ENCODE measurements at places on chromosomes 1 and 21.
A peak's percentile ranks its signal among the peaks of the same experiment; 100 is the strongest.

DNA sequence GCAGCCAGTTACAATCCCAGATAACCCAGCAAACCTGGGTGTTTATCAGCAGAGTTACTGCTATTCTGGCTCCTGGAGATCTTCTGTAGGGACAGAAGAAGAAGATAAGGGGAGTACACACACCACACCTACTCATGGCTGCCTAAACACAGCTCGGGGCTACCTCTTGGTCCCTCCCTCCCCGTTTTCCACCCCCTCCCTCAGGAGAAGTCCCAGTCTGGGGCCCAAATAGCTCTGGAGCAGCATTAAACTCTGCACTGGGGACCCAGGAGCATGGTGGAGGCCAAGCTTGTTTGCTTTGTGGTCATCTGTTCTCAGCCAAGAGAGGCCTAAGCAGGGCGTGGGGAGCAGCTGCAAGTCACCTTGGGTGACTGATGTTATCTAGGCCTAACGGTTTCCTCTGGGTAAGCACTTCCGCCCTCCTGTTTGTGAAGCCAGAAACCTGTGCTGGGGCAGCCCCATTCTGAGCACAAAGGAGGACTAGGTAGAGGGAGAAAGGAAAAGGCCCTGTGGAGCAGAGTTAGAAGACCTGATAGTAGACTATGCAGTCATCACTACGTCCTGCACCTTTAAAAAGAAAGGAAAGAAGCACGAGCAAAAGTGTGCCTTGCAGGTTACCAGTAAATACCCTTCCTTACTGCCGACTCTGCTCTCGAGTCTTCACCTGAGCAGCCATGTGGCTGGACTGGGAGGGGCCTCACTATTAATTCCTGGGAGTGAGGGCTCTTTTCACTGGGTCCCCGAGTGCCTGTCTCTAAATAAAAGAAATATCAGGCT is 2.0 kb upstream of the RCSD1 start:
- DNase-seq: peak; percentile 67

DNA sequence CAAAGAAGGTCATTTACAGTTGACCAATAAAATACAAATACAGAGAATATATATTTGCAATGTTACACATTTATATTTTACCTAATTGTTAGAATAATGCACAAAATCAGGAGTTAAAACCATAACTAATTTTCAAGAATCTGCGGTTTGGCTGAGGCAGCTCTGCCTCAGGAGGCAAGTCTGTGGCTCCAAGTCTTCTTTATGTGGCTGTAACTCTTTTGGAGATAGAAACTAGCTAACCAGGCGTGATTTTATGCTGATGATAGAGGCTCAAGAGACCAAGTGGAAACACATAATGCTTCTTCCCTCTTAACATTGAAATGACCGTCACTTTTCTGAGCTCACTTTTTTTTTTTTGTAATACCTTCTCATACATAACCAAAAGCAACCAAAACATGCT is 744.7 kb upstream of the CXADR start:
- no peak for DNase-seq

GRCh38 chr1:243268751-243269460 is 13.1 kb downstream of the SDCCAG8 start:
- no peak for DNase-seq

- DNase-seq: peak; percentile 2
These were observed 36.9 kb downstream of the CDK18 start for GRCh38 chr1:205541161-205541886.

- DNase-seq: peak; percentile 54
These were observed 33.4 kb downstream of the QSOX1 start for GRCh38 chr1:180188091-180188506.

- DNase-seq: no peak
These were observed 94.0 kb downstream of the LRRC7 start for GRCh38 chr1:69661686-69662085.

DNA sequence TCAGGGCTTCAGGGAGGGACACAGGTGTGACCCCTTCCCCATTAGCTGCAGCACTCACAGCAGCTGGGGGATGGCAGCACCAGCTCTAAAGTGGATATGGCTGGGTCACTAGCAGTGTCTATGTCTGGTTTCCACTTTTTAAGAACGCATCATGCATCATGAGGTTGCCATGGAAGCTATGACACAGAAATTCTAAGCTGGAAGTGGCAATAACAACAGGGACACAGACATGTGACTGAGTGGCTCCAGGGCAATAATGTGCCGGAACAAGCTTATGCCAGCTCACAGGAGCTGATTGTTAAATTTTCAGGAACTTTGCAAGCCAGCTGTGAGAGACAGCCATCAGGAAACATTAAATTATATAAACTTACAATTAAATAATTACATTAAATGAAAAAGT is 51.2 kb upstream of the NFASC start:
- DNase-seq: no peak

DNA sequence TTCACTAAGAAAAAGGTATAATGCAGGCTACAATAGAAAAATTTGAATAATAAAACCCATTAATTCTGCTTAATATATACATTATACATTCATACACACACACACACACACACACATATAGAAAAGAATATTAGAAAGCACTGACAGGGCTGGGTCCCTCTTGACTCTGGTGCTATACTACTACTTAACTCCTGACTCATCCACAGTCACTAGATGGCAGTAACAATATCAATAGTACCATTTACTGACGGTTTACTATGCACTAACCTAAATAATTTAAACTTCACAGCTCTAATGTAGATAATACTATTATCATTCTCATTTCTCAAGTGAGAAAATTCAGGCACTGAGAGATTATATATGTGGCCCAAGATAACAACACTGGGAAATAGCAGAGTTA is 87.5 kb downstream of the COP1 start:
- DNase-seq: no peak

DNA sequence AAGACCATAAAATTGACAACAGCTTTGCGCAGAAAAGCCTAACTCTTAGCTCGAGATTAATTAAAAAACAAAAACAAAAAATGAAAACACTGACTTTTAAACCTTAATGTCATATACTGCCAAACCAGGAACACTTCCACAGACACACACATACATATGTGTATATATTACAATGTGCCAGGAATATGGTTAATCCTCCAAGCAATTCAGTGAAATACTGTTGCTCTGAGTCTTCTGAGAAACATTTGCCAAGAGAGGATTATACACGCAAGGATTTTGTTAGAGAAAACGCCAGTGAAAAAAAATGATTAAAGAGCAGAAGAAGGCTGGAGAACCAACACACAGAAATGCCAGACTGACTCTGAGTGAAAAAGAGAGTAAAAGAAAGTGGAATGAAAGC is 116.7 kb upstream of the CHRM3 start:
- no peak for DNase-seq

GRCh38 chr1:246771366-246771765 is 47.2 kb downstream of the SCCPDH start:
- no peak for DNase-seq

GRCh38 chr1:186736971-186737685 is 56.9 kb upstream of the PTGS2 start:
- DNase-seq: no peak

DNA sequence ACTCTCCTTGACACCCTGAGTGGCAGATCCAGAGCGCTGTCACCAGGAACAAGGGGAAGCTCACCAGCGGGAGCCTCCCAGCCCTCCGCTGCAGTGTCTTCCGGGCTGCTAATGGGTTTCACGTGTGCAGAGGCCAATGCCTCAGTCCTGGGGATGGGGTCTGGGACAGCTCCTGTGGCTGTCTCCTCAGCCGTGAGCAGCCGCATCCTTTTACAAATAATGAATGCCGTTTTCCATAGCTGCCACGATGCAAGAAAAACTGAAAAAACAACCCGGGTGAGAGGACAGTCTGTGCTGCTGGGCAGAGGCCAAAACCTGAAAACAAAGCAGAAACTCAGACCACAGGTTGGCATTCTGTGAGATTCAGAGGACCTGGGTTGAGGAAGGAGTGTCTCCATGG is 212.2 kb upstream of the RAB4A start:
- no peak for DNase-seq

DNA sequence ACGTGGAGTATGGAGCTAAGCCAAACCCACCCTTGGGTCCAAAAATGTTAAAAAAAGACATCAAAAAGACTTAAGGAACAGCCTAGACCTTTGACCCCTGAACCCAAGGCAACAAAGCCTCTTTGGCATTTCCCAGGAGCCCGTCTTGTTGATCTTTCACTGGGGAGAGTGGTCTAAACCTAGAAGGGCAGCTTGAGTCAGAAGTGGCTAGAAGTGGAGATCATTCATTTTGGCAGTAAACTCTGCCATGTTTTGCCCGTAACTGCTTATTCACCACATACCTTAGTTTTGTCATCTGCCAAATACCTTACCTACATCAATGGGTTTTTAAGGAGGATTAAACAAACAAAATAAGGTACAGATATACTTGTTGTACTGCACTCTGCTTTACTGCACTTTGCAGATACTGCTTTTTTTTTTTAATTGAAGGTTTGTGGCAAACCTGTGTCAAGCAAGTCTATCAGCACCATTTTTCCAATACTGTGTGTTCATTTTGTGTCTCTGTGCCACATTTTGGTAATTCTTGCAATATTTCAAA is 1.7 kb upstream of the CTSE start:
- DNase-seq: no peak

DNA sequence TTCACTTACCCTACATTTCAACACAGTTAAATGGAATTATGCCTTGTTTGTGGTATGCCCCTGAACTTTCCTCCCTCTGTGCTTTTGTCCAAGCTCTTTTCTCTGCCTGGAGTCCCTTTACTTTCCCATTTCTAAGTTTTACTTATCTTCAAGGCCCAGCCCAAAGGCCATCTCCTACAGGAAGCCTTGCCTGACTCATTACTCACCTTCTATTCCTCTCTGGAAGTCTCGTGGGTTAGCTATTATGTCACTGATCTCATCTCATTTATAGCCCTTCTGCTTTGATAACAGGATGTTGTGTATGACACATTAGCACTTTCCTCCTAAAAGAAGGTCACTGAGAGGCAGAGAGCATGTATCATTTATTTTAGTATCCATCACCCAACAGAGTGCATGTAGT is 78.8 kb upstream of the CD1D start:
- DNase-seq: no peak

GRCh38 chr1:59638231-59638711 is 176.5 kb upstream of the HOOK1 start:
- no peak for DNase-seq

- no peak for DNase-seq
These were observed 15.0 kb upstream of the TTC22 start for GRCh38 chr1:54816130-54816529.

DNA sequence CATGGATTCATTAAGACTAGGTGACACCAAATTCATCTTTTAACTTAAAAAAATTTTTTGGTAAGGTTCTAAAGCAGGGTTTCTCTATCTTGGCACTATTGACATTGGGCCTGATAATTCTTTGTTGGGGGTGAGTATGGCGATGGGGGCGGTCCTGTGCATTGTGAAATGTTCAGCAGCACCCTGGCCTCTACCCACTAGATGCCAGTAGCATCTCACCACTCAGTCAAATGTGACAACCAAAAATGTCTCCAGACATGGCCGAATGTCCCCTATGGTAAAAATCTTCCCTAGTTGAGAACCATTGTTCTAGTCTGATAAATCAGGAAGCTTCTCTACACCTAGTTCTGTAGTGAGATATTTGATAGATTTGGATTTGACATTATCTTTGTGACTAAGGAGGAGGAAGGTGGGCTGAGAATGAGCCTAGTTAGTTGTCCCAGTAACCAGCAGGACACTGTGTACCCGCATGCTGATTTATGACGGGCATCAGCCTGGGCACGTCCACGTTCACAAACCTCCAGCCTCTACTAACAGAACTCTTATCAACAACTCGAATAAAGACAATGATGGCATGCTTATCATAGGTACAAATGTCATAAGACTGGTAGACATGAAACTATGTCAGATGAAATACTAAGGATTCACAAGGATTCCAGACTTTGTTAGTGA is 104.6 kb downstream of the KCND3 start:
- no peak for DNase-seq

DNA sequence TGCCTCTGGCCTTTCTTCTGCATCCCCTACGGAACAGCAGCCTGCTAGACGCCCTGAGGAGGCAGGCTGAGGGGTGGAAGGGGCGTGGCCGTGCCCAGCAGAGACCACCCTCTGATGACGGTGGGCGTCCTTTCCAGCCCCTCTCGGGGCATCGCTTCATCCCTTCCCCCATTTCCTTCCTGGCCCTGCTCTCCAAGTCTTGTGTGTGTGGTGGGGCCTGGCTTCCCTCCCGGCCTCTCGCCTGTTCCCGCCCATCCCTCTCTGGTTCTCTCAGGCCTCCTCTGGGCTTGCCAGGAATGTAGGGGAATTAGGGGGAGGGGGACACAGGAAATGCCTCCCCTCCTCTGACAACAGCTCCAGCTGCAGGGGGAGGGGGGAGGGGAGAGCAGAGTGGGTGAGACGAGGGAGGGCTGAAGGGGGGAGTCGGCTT is 51.1 kb downstream of the SKI start:
- DNase-seq: no peak

DNA sequence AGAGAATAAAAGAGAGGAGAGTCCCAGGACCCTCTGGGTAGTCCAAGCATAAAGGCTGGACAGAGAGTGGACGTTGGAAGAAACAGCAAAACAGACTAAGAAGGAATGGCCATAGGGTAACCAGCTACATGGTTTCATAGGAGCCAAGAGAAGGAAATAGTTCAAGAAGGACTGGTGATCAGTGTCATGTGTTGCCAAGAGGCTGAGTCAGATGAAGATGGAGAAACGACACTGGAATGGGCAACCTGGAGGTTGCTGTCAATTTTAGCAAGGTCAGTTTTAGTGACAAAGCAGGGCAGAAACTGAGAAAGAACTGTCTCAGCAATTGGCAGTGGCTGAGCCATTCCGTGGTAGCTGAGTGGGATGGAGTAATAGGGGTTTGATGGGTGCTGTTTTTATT is 41.4 kb downstream of the HMGB4 start:
- DNase-seq: no peak

GRCh38 chr1:42955311-42956063 is 3.2 kb downstream of the SLC2A1 start:
- DNase-seq: no peak

DNA sequence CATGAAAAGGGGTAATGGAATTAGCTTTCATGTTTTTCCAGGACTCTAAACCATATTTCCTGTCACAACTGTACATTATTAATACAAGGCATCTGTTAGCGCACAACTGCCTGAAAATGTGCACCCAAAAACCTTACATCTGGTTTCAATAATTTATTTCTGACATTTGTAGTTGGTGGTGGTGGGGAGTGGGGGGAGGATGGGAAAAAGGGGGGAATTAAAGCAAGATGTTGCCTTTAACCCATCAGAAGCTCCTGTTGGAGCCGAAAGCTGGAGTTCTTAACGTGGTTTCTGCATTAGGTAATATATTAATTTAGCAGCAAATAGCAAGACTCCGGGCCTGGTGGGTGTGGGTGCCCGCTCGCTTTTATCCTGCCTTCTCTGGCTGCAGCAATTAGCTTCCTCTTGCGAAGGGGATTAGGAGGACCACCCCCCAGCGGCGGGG is 36.9 kb upstream of the HHAT start:
- no peak for DNase-seq
